Stimulated activated CD4-positive, alpha-beta T cell treated with anti-CD3 and anti-CD28 coated beads, Interleukin-12 subunit alpha, Interleukin-12 subunit beta, amount 100 ng/mL, for 48 hours (primary cell): ENCODE measurements at places on chromosomes 7 and 10.

DNA sequence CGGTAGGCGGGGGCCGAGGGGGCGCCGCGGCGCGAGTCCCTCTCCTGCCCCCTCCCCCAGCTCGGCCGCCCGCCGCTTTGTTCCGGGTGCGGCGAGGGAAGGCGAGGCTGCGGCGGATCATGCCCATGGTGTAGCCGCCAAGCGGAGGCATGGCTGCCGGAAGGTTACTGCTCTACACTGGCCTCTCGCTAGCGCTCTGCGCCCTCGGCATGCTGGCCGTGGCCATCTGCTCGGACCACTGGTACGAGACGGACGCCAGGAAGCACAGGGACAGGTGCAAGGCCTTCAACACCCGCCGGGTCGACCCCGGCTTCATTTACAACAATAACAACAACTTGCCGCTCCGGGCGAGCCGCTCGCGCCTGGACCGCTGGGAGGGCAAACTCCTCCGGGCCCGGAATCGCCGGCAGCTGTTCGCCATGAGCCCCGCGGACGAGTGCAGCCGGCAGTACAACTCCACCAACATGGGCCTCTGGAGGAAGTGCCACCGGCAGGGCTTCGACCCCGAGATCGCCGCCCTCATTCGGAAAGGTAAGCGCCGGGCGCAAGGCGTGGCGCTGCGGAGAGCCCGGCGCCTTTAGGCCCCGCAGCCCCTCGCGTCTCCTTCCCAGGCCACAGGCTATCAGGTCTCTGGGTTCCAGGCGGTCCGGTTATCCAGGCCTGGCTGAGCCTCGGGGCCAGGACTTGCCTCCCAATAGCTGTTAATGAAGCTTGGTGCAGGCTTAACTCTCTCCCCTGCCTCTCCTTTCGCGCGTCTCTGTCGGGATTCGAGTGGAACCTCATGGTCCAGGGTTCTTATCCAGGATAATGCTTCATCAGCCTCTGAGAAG, 513 bp downstream of the TMEM178B start:
- no peak for DNase-seq

GRCh38 chr10:7410862-7411670, at the start of gene SFMBT2:
SFMBT2 (minus strand) TSS chr10:7411034; CDS start chr10:7381898, 29,136 bp downstream.
- no peak for DNase-seq

DNA sequence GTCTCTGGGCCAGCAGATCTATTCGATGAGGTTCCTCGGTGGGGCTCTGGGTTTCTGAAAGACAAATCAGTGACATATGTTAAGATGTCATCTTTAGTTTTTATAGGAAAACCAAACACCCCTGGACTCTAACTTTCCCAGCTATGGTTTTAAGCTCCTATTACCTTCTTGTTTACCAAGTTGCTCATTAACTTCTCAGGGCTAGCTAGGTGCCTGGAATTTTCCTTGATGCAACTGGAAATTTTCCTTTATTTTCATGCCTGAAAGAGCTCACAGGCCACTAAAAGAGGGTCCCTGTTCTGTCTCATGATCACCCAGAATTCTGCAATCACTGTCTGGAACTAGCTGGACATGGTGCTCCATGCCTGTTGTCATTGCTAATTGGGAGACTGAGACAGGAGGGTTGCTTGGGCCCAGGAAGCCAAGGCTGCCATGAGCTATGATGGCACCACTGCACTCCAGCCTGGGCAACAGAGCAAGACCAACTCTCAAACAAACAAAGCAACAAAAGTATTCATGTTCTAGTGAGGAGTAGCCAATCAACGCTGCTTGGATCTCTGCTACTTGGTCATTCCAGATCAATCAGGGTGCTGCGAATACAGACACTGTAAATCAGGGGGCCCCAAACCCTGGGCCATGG, 1173.5 kb upstream of the AUTS2 start:
- no peak for DNase-seq

DNA sequence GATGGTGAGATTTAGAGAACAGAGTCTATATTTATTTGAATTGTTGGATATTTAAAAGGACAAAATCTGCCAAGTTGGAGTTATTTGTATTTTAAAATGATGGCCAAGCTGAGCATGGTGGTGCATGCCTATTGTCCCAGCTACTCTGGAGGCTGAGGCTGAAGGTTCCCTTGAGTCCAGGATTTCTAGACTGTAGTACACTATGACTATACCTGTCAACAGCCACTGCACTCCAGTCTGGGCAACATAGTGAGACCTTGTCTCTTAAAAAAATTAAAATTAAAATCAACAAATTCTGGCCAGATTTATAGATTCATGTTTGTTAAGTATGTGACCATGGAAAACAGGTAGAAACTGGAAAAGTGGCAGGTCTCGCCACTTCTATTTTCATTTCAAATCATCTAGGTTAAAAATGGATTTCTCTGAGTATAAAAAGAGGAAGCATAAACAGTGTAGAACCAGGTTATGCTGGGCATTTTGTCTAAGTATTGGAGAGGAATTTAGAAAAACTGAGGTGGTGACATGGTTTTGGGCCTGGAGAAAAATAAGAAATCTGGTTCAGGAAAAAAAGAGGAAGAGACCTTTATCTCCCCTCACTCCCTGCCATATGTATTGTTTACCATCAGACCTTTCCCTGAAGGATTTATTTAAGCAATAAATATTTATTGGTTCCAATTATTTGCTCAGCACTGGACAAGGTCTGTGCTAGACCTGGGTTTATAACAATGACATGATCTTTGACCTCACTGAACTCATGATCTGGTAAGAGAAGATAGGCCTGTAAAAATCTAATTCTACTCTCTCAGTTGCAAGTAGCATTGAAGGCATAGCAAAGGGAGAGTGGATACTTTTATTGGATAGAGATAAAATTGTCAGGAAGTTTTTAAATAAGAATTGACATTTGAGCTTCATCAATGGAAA, 134.2 kb downstream of the TSPAN12 start:
- DNase-seq = no peak

DNA sequence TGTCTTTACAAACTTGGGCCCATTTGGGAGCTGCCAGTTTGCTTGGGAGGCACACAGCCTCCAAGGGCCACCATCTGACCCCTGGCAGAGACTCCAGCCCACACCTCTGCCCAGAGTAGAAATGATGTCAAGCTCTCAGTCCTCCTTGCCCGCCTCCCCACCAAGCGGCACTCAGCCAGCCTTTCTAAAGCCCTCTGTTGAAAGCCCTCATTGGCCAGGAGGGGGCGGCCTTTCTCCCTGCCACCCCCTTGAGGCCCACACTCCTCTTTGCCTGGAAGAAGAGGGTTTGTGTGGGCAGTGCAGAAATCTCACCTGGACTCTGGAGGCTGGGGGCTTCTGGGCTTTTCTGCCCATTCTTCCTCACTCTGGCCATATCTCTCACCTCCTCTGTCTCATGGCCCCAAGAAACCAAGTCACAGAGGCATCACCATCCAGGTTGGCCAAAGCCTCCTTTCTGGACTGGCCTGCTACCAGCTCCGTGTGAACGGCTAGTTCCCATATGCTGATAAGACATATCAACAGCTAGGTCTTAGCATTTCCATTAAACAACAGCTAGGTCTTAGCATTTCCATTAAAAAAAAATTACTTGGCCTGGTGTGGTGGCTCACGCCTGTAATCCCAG, 36.1 kb downstream of the UBTD1 start:
- DNase-seq = peak; percentile 38

DNA sequence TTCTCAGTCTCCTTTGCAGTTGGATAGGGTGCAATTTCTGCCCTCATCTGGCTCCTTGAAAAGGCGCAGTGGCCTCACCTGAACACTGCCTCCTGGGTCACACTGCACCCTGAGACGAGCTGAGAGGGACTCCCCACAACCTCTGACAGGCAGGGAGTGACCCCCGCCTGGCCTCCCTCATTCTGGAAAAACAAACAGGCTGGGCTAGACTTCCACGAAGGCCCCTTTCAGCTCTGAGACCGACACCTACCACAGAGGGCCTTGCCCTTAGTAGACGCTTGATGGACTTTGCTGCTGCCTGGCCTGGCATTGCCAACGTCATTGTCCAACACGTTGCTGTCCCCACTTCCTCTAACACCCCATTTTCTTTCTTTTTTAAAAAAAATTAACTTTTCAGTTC, 8.6 kb downstream of the FAM241B start:
- DNase-seq = no peak

GRCh38 chr10:108069096-108069495, 904.6 kb upstream of the SORCS1 start:
- no peak for DNase-seq

- DNase-seq = no peak
These were observed 691.0 kb upstream of the LRRTM3 start for GRCh38 chr10:66234872-66235271.

DNA sequence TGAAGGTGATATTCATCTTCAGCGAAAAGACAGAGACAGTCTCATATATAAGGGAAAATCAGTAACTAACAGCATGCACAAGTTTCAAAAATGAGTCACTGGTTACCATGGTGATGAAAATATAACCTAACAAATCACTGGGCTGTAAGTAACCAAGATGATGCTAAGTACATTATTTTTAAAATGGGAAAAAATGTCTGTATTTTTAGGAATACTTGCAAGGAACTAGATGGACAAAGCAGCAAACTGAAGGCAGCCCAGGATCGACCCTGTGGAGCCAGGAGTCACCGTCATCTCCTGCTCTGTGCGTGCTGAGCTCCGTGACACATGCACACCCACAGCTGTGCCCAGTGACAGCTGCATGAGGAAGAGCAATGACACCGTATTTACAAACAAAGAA, 137.3 kb downstream of the ELMO1 start:
- DNase-seq = peak; percentile 19

- no peak for DNase-seq
These were observed 5.1 kb downstream of the ITPRIP start for GRCh38 chr10:104333032-104333727.

DNA sequence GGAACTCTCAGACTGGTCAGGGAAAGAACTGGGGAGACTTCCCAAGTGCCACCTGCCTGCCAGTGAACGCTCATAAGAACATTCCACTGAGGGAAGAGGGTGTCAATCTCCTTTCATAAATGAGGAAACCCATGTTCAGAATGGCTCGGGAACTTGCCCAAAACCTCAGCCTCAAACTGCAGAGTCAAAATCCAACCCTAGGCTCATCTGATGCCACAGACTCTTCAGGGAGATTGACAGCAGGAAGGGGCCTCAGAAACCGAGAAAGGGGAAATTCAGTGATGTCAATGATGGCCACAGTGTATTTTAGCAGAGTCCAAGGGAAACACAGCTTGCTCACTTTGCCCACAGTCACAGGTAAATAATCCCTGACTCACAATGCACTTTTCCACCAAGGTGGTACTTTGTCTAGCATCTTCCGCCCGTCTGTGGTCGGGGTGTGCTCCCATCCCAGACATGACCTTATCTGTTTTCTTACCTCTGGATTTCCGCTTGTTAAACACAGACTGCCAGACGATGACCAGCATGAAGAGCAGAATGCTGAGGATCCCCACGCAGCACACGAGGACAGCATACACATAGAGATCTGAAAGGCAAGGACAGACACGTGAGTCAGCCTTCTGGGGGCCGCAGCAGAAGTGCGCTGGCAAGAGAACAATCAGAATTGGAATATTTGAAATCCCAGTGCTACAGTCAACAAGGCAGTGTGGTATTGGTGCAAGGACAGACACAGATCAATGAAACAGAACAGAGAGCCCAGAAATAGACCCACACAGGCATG, 38.4 kb downstream of the VSTM4 start:
- DNase-seq = peak; percentile 3

GRCh38 chr10:31242902-31243301, 76.1 kb upstream of the ZEB1 start:
- peak; percentile 31 for DNase-seq

- DNase-seq = no peak
These were observed 28.1 kb upstream of the NEUROD6 start for GRCh38 chr7:31368620-31369019.

- no peak for DNase-seq
These were observed 3.3 kb downstream of the IMMP2L start for GRCh38 chr7:111558991-111559390.

- DNase-seq = no peak
These were observed 54.9 kb downstream of the FAM171A1 start for GRCh38 chr10:15316145-15316544.

GRCh38 chr7:1678571-1679325, 8.7 kb downstream of the ELFN1 start:
- no peak for DNase-seq

GRCh38 chr10:66698069-66698468, 227.8 kb upstream of the LRRTM3 start:
- DNase-seq = no peak

DNA sequence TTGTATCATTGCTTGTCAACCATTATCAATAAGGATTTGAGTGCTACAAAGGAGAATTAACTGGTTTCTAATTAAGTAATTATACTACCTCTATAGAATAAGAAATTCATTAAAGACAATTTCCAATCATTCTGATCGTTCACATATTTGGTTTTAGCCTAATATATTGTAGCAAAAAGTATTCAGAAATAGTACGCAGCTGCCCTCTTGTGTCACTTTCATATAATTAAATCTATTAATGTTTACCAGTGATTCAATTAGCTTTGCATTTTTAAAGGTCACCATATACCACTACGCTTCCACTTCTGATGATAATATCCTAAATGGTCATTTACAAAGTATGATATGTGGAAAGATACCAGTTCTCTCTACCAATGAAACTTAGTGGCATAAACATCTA, 128.3 kb downstream of the NEBL start:
- DNase-seq = no peak

GRCh38 chr10:70907637-70908405, 19.5 kb upstream of the PCBD1 start:
- DNase-seq = no peak

DNA sequence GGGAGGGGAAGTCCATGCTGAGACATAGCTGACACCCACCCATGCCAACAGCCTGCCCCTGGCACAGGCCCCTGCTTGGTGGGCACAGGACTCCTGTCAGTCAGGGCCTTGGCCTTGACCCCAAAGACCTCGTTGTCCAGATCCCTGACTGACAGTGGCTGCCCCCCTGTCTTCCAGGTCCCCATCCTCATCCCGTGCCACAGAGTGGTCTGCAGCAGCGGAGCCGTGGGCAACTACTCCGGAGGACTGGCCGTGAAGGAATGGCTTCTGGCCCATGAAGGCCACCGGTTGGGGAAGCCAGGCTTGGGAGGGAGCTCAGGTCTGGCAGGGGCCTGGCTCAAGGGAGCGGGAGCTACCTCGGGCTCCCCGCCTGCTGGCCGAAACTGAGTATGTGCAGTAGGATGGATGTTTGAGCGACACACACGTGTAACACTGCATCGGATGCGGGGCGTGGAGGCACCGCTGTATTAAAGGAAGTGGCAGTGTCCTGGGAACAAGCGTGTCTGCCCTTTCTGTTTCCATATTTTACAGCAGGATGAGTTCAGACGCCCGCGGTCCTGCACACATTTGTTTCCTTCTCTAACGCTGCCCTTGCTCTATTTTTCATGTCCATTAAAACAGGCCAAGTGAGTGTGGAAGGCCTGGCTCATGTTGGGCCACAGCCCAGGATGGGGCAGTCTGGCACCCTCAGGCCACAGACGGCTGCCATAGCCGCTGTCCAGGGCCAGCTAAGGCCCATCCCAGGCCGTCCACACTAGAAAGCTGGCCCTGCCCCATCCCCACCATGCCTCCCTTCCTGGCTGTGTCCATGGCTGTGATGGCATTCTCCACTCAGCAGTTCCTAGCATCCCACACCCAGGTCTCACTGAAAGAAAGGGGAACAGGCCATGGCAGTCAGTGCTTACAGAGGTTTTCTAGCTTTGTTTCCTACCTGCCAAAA, 197.2 kb downstream of the EBF3 start:
- DNase-seq = no peak

- no peak for DNase-seq
These were observed 4.1 kb upstream of the BMPR1A start for GRCh38 chr10:86752311-86752710.
